ENCODE measurements at places on chromosomes 13 and 19.
A peak's percentile ranks its signal among the peaks of the same experiment; 100 is the strongest.

DNA sequence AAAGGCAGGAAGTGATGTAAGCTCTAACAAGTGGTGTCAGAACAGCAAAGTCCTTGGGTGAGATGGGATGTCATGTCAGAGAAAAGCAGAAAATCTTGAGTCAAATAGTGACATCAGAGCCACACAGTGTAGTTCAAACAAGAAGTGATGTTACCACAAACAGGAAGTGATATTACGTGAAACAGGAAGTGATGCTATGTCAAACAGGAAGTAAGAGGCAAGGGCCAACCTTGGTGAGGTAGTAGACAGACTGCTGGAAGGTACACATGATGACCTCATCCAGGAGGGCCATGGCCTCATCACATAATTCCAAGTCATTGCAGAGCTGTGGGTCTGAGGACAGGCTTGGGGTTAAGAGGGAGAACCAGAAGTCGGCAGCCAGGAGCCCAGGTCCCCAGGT lies 7.0 kb upstream of the MAMSTR start:
- DNase-seq = no peak

- peak; percentile 52 for DNase-seq
Observed at GRCh38 chr13:45325806-45326205, 15.2 kb downstream of the TPT1 start.

DNA sequence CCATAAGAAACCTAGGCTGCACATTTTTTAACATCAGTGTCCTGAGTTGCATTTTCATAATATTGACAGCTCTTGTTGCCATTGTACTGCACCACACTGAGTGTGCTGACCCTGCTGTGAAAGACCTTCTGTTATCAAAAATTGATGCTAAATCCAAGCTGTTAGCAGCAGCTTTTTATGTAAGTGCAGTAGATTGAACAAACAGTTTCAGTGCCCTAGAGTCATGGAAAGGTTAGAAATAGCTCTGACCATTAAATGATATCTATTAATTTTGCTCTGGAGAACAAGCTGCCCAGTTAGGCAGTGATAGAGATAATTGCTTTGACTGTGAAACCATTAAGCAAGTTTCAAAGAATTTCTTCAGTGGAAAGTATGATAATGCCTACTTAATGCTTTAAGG lies 1289.2 kb upstream of the PCDH20 start:
- no peak for DNase-seq

- DNase-seq = no peak
Observed at GRCh38 chr13:44220948-44221347, 152.7 kb upstream of the SERP2 start.

DNA sequence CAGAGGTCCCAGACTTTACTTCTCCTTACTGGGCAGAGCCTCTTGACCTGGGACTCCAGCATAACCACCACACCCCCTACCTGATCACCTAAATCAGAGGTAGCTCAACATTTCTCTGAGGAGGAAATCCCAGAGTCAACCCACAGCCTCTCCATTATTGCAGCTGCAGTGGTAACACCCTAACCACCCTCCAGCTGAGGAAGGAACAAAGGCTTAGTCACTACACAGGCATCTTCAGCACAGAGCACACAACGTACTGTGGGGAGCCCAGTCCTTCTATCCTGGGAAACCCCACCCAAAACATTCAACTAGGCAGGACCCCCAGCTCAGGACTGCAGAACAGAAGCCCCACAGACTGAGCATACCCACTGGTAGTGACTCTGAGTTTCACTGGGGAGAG lies 824.7 kb upstream of the SLITRK5 start:
- no peak for DNase-seq

DNA sequence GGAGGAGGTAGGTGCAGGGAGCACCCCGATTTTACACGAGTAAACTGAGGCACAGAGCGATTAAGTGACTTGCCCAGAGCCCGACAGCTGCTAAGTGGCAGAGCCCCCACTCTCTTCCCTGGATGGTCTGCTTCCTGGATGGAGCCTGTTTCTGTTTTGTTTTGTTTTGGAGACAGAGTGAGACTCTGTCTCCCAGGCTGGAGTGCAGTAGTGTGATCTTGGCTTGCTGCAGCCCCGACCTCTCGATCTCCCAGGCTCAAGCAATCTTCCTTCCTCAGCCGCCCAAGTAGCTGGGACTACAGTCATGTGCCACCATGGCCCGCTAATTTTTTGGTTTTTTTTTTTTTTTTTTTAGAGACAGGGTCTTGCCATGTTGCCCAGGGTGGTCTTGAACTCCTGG lies 17.3 kb downstream of the BICRA start:
- no peak for DNase-seq

Data from putamen (tissue), 1 donor.